ENCODE measurements at places on chromosomes 12 and 14.

DNA sequence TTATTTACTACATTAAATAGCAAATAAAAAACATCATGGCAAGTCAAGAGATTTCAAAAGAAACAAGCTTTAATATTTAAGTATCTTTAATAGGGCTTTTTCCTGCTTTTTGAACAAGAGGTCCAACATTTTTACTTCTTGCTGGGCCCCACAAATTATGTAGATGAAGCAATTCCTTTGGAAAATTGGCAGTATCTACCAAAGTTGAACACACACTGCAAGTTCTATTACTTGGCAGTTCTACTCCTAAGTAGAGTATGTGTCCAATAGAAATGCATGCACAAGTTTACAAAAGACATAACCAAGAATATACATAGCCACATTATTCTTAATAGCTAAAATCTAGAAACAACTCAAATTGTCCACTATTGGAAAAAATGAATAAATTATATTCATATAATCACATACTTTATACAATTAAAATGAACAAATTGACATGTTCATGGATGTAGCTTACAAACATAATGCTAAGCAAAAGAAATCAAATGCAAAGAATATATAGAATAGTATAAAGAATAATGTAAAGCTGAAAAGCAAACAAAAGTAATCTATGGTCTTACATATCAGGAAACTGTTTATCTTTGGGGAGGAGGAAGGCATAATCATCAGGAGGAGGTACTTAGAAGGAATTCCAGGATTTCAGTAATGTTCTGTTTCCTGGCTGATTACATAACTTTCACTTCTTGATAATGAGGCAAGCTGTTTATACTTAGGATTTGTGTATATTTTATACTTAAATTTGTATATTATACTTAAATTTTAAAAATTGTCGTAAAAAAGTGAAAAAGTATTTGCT is 6.5 kb upstream of the TMBIM4 start:
- DNase-seq, result no peak

GRCh38 chr12:89098441-89099112 is 253.7 kb downstream of the DUSP6 start:
- no peak for DNase-seq

DNA sequence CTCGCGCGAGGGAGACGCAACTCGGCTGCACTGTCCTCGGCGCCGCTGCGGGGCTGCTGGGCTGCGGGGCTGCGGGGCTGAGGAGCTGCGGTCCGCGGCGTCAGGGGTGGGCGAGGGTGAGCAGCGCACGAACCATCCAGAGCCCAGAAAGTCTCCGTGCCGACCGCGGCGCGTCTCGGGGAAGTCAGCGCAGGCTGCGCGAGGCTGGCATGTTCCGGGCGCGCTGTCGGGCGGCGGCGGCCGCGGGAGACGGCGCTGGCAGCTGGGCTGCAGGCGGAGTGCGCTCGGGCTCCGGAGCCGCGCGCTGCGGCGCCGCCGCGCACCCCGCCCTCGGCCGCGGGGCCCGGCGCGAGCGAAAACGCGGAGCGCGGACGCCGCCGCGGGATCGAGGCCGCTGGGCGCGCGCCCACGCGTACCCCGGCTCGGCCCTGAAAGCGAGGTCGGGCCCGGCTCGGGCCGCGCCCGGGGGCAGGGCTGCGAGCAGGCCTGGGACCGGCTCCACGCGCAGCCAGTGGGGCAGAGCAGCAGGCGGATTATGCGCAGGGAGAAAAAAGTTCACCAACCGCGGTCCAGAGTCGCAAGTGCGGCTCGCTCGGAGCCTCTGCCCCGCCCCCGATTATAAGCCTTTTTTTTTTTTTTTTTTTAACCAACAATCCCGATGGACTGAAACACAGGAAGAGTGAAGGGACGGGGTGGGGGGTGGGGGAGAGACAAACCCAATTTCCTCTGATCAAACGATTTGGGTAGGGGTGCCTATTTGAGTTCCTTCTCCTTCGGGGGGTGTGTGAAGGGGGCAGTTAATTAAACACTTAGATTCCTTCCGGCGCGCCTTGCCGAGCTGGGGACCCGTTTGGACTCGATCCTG is at the start of gene PRICKLE1:
Gene PRICKLE1, minus strand, starts transcription at position 282 of the 865 bp plus-strand sequence. CDS start 117,230 bp downstream, outside the sequence.
- peak; percentile 25 for DNase-seq

GRCh38 chr12:53551889-53552291 is 44.6 kb upstream of the NPFF start:
- DNase-seq, result no peak

- DNase-seq, result no peak
Observed at GRCh38 chr12:110907583-110907982, 12.8 kb downstream of the MYL2 start.

DNA sequence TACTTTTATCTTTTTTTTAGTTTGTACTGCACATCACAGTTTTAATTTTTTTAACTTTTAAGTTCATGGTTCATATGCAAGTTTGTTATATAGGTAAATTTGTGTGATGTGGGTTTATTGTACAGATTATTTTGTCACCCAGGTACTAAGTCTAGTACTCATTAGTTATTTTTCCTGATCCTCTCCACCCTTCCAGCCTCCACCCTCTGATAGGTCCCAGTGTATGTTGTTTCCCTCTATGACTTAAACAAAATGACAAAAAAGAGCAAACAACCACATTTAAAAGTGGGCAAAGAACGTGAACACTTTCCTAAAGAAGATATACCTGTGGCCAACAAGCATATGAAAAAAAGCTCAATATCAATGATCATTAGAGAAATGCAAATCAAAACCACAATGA is 63.7 kb downstream of the GARIN6 start:
- no peak for DNase-seq

- no peak for DNase-seq
Observed at GRCh38 chr12:71756054-71756690, 1.5 kb downstream of the RAB21 start.
